ELF-1 (cell line): ENCODE measurements at places on chromosomes 12 and 14.
A peak's percentile ranks its signal among the peaks of the same experiment; 100 is the strongest.

GRCh38 chr14:78446807-78447206 is 276.6 kb downstream of the NRXN3 start:
- peak; percentile 14 for DNase-seq

GRCh38 chr12:101743242-101743641 is 4.0 kb upstream of the SYCP3 start:
- DNase-seq, result no peak

- DNase-seq, result no peak
These were observed 69.9 kb upstream of the C14orf180 start for GRCh38 chr14:104509673-104510072.

DNA sequence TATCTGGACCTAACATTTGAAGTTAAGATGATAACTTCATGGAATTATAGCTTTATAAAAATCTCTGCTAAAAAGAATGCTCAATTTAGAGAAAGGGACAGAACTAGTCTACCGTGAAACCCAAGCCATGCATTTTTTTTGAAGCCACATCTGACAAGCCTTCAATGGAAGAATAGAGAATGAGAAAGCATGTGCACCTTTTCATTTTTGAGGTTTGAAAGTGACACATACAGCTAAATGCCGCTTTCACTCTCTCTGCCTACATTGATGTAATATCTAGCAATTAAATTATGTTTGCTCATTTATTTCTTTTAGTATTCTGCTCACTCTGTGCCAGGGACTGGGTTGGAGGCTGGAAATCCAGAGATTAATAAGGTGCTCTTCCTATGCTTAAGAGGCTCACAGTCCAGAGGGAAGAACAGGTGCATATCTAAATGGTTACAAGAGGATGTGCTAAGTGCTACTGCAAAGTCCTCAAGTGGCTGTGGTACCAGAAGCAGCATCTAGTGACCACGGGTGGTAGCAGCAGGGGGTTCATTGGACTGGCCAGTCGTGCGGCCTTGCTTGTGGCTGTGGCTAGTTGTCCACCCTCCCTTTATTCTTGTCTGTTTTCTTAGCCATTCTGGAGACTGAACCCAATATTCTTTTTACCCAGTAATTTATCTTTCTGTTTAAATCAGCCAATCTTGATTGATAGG is 60.4 kb downstream of the PPP1R36 start:
- DNase-seq, result no peak

GRCh38 chr12:48349471-48349870 is 1.2 kb downstream of the ZNF641 start:
- no peak for DNase-seq
